ENCODE measurements at places on chromosomes 2 and 18.

- DNase-seq: peak; percentile 30
These were observed 25.0 kb upstream of the SPP2 start for GRCh38 chr2:234025466-234025865.

GRCh38 chr2:27085673-27086089 is 891 bp upstream of the KHK start:
- peak; percentile 81 for DNase-seq

DNA sequence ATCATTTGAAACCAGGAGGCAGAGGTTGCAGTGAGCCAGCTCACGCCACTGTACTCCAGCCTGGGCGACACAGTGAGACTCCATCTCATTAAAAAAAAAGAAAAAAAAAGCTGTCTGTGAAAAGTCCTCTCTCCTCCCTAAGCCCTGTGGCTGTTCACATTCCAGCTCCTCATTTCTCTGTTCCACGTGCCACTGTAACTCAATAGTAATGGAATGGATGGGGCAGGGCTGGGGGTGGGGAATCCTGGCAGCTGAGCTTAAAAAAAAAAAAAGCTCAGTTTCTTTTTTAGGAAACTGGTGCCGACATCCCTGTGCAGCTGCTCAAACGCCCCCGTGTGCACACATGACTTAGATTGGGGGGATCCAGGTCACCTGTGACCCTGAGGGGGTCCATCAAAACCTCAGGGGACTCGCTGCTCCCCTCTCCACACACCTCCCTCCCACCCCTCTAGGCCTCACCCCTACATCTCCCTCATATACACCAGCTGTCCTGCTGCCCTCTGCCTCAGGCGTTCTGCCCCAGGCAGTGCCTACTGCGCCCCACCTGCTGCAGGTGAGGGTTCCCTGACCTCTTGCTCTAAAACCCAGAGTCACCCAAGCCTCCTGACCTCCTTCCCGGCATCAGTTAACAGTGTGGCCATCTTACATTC is 255.4 kb downstream of the AGAP1 start:
- DNase-seq: no peak

DNA sequence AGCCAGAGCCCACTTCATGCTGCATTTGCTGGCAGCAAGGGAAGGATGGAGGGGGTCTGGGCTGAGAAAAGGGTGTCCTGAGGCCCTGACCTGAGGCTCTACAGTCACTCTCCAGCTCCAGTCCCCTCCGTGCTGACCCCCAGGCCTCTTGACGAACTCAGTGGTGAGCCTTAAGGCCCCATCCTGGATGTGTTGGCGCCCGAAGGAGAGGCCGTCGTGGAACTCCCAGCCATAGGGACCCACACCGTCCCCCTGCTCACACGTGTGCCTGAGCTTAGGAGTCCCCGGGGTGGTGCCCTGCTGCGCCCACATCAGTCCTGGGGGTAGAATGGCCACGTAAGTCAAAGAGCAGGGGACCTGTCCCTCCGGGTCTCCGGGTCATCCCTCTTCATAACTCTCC is 776 bp downstream of the MOGS start:
- no peak for DNase-seq

DNA sequence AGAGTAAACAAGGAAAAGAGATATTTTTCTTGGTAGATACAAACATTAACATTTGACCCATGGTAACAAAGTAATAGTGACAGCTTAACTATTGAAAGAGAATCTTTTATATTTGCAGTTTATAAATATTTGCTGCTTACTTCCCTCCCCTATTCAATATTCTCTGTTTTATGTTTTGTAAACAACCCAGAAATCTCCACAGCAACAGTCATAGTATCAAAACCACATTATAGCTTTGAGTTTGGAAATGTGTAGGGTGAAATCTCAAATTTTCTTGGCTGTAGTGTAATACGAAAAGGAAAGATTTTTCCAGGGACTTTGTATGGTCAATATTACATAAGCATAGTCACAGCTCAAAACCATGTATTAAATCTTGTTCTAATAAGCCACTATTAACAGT is 511.2 kb downstream of the METTL4 start:
- DNase-seq: no peak

DNA sequence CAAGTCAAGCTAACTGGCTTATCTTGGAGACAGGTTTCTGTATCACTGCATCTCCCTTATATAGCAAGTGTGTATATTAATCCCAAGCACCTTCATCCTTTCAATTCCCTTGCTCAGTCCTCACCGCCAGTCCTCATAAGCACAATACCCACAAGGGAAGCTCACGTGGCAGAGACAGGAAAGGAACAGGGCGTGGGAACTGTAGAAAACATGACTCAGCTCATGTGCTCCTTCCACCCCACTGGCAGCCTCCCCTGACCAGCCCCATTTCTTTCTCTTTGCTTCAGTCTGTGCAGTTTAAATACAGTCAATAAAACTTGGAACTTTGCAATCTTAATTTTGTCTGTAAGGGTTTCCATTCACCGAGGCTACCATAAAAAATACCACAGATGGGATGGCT is 36.5 kb upstream of the CDH19 start:
- DNase-seq: peak; percentile 84

DNA sequence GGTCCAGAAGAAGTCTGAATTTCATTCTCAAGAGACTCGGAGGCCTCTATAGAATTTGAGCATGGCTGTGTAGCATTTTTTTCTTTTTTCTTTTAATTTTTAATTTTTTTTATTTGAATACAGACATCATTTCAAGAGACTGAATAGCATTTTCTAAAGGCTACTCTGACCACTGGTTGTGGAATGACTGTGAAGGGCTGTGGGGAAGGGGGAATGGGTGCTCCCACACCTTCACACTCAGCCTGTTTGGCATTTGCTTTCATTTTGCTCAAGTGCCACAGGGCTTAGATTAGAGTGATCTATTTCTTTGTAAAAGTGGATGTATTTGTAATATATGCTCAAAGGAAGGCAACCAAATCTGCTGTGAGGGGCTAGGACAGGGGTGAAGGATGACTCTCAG is 142.0 kb upstream of the SPOPL start:
- DNase-seq: no peak

DNA sequence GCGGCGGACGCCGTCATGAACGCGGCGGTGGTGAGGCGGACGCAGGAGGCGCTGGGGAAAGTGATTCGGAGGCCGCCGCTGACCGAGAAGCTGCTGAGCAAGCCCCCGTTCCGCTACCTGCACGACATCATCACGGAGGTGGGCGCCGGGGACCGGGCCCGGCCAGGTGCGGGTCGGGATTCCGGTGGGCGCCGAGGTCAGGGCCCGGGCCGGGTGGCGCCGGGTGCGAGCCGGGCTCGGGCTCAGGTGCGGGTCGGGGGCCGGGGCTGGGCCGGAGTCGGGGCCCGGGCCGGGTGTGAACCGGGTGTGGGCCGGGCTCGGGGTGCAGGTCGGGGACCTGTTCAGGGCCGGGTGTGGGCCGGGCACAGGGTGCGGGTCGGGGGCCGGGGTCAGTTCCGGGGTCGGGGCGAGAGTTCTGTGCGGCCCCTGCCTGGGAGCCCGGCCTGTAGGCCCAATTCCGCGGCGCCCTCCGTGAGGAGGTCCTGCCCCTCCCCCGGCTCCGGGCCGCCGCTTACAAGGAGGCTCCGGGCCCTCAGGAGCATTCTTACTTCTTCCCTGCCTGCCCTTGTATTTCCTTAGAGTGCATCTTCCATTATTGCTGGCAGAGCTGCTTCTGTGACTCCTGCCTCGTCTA is 447 bp downstream of the TRAF3IP1 start:
- peak; percentile 27 for DNase-seq

GRCh38 chr2:238260883-238261282 is 21.0 kb upstream of the HES6 start:
- DNase-seq: no peak

DNA sequence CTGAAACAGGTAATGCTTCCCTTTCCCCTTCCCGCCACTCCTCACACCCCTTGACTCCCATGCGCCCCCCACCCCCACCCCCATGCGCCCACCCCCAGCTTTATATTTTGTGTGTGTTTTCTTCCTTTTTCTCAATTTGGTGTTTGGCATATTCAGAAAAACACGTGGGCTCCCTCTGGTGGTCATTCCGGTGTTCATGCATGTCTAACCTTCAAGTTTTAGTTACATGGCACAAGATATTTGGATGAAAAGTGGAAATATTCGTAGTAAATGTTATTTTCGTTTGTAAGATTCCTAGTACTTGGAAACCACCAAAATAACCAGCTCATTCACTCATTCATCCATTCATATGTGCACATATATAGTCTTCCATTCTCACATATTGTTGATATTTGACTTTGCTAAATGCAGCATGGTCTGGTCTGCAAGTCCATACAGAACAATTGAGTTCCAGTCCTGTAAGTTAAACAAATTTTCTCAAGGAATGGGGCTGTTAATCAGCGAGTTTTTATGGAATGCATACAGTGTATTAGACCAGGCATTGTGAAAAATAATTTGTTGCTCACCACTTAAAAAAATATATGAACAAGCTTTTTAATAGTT is 143.6 kb upstream of the MAP3K20 start:
- DNase-seq: peak; percentile 86

- DNase-seq: peak; percentile 92
These were observed 47.2 kb upstream of the ZNG1B start for GRCh38 chr2:113390124-113390849.

GRCh38 chr2:174796319-174796771 is 32.1 kb upstream of the CHRNA1 start:
- DNase-seq: no peak

- DNase-seq: peak; percentile 74
These were observed 12.8 kb upstream of the GBX2 start for GRCh38 chr2:236180831-236181453.

GRCh38 chr2:118050974-118051373 is 37.1 kb upstream of the CCDC93 start:
- no peak for DNase-seq

- peak; percentile 56 for DNase-seq
These were observed 9.3 kb upstream of the KCNE4 start for GRCh38 chr2:223042704-223043118.

- DNase-seq: no peak
These were observed 162.8 kb downstream of the RBM43 start for GRCh38 chr2:151098841-151099240.

- DNase-seq: peak; percentile 21
These were observed 5.7 kb downstream of the SERPINB8 start for GRCh38 chr18:63975628-63976027.

- DNase-seq: peak; percentile 79
These were observed 73.4 kb downstream of the ACTR2 start for GRCh38 chr2:65300761-65301711.

- DNase-seq: no peak
These were observed 84.4 kb downstream of the CYRIA start for GRCh38 chr2:16581241-16581640.

GRCh38 chr2:3288470-3289170 is 89.0 kb downstream of the EIPR1 start:
- no peak for DNase-seq

DNA sequence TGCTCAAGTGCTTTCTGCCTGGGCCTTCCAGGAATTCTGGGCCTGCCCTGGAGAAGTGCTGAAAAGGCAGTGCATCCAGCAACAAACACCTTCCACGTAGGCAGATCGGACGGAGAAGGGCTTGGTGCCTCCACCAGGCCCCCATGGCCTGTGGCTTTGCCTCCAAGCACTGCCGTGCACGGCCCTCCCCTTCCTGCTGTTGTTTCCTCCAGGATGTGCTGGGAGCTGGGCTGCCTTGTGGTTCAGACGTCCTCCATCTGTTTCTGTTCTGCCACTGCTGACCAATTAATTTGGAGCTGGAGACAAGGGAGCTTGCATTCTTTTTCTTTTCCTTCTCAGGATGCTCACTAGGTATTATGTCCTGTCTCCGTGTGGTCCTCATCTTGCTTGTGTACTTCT is 197.0 kb downstream of the HRH4 start:
- no peak for DNase-seq

- peak; percentile 59 for DNase-seq
These were observed at the start of gene SULT1C4 for GRCh38 chr2:108377815-108378630. TSS of gene SULT1C4 (plus strand) at chr2:108377954. CDS start at chr2:108378338, 384 bp downstream.

DNA sequence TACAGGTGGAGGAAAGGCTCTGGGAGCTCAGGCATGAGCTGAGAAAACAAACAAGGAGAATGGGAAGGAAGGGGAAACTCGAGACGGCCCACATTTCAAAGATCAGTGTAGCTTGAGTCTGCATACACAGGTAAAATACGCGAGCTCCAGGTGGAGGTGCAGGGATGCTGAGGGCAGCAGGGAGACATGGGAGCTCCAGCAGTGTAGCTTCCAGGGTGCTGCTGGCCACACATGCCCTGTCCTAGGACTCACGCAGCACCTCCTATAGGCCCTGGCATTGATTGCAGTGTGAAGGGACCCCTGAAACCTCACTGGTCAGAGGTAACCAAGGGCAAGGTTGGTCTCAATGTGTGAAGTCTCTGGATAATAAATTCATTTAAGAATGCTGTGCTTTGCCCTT is 362.8 kb upstream of the HS6ST1 start:
- no peak for DNase-seq

GRCh38 chr2:69221512-69221911 is 165.5 kb downstream of the GFPT1 start:
- DNase-seq: no peak

DNA sequence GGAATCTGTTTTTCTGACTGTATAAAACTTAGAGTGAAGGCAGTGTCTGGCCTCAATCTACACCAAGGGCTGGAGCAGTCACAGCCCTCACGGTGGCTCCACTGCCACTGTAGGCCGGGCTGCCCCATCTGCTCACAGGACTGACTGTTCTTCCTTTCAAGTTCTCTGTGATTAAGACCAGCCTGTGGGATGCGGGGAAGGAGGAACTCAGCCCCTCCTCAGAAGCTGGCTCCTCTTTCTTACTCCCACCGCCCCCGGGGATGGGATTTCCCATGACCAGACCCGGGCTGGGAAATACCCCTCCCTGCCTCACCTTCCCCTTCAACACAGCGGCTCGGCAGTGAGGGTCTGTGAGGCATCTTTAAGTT is 106.0 kb downstream of the COPS8 start:
- no peak for DNase-seq

DNA sequence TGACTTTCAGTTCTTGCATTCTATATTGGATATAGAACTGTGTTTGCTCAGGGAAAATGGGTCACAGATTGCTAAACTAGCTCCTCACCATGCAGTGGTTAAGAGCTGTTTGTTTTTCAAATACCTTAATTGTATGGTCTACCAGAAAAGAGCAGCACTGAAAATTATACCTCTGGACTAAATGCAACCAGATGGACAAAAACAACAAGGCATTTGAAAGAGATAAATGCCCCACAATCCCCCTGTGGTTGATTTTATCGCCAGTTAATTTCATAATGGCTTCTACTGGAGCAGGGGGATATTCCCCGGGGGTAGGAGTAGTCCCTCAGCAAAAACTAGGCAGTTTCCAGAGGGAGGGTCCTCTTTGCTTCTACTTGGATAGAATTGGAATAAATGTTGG is 267.9 kb upstream of the TNP1 start:
- no peak for DNase-seq

- no peak for DNase-seq
These were observed 429.8 kb downstream of the EPHA4 start for GRCh38 chr2:221142341-221142740.

Data from hematopoietic multipotent progenitor cell treated with erythropoietin and hydrocortisone succinate and interleukin-3 and kit ligand, for 4 days (in vitro differentiated cells).